GM12892 (cell line): ENCODE measurements at places on chromosomes 7 and 10.

DNA sequence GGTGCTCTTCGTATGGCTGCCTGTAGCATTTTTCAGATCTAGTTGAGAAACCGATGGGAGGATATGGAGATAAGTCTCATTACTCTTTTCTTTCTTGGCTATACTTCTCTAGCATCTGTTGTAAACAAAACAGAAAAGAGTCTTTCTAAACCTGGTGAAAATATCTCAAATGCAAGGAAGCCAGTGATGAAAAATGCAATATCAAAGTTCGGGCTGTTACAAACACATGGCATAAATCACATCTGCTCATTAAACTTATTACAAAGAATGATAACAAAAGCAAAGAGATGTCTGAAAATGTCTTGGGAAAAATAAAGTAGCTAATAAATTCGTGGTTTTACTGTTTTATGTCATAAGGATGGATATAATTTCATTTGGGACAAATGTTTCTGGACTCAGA lies 71.8 kb upstream of the IGFBP3 start:
- DNase-seq, result no peak

DNA sequence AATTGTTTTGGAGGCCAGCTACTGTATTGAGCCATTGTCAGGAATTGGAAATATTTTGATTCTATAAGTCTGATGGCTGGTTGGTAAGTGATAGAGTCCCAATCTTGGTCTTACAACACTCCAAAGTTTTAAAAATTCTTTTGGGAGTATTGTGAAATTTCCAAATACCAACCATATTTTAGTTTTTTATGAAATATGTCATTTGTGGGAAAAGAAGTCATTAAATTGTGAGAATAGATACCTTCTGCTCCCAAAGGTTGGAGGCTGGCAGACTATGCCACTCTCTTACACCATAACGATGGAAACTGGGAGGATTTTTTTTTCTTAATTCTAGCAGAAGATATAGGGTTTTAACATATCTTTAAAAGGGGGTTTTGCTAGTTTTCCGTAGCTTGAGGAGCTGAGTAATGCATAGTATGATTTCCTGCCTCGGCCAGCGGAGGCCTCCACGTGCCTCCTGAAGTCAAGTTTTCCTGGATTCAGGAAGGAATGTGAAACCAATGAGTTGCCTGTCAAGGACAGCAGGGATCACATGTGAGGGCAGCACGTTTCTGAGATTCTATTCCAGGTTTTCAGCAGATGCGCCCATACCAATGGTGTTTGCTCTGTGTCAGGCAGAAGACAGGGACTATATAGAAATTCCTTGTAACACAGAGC lies 92.2 kb upstream of the LAMB4 start:
- DNase-seq, result no peak

DNA sequence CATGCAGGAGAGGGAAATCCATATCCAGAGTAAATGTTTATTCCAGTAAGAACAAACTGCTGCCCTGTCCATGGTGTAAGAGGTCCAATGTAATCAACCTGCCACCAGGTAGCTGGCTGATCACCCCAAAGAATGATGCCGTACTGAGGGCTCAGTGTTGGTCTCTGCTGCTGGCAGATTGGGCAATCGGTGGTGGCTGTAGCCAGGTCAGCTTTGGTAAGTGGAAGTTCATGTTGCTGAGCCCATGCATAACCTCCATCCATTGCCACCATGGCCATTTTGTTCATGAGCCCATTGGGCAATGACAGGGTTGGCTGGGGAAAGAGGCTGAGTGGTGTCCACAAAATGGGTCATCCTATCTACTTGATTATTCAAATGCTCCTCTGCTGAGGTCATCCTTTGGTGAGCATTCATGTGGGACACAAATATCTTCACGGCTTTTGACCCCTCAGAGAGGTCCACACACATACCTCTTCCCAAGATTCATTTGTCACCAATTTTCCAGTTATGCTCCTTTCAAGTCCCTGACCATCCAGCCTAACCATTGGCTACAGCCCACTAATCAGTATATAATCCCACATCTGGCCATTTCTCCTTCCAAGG lies 23.3 kb upstream of the PAPSS2 start:
- no peak for DNase-seq

- no peak for DNase-seq
Measured at GRCh38 chr7:107108793-107109371, 59.9 kb upstream of the HBP1 start.
